AG04449 (cell line): ENCODE measurements at places on chromosomes 3 and 15.

DNA sequence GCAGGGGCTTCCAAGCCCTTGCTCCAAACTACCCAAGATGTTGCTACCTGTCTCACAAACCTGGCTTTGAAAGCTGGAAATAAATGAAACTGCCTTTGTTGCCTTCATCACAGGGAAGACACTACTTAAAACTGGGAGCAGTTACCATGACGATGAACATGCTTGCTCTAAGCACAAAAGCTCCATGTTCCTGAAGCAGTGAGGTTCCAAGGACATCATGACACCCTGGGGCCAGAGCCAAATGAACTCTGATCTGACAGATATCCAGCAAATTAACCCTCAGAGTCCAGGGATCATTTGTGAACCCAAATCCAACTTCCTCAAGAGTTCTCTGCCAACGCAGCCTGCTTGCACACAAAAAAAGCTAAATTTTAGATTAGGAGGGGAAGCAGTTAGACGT is 10.7 kb downstream of the TRAIP start:
- DNase-seq, result no peak

GRCh38 chr15:47384776-47385175 is 332.5 kb upstream of the SEMA6D start:
- no peak for DNase-seq

DNA sequence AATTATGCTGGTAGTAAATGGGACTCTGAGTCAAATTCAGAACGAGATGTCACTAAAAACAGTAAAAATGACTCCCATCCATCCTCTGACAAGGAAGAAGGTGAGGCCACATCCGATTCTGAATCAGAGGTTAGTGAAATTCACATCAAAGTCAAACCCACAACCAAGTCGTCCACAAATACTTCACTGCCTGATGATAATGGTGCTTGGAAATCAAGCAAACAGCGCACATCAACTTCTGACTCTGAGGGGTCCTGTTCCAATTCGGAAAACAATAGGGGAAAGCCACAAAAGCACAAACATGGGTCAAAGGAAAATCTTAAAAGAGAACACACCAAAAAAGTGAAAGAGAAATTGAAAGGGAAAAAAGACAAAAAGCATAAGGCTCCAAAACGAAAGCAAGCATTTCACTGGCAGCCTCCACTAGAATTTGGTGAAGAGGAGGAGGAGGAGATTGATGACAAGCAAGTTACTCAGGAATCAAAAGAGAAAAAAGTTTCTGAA is 15.1 kb upstream of the ZBTB47 start:
- DNase-seq, result no peak

DNA sequence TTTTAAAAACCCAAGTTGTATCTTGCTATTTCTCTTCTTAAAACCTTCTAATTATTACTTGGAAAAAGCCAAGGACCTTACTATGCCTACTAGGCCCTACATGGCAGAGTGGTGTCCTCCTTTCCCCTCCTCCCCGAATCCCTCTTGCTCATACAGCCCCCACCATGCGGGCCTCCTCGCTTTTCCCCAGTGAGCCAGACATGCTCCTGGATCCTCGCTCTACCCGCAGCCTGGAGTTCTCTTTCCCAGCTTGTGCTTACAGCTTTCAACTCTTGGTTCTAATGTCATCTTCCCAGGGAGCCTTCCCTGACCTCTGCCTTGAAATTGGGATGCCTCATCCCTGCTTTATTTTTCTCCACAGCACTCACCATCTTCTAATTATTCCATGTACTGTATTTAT is 111.8 kb upstream of the TLE3 start:
- no peak for DNase-seq

DNA sequence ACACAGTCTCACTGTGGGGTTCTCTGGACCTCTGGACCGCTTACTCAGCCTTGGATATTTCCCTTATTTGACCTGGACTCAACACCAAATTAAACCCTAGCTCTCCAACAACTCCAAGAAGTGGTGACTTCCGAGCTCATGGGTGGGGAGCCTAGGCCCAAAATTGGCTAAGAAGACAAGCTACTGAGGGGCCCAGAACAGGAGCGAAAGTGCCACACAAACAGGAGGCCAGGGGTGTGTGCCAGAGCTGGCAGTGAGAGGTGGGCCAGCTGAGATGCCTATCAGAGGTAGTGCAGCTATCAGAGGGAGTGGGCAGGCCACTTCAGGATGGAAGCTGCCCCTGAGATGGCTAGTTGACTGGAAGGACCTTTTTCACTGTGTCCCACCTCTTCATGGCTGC is 151.1 kb upstream of the PRR20G start:
- DNase-seq, result no peak

DNA sequence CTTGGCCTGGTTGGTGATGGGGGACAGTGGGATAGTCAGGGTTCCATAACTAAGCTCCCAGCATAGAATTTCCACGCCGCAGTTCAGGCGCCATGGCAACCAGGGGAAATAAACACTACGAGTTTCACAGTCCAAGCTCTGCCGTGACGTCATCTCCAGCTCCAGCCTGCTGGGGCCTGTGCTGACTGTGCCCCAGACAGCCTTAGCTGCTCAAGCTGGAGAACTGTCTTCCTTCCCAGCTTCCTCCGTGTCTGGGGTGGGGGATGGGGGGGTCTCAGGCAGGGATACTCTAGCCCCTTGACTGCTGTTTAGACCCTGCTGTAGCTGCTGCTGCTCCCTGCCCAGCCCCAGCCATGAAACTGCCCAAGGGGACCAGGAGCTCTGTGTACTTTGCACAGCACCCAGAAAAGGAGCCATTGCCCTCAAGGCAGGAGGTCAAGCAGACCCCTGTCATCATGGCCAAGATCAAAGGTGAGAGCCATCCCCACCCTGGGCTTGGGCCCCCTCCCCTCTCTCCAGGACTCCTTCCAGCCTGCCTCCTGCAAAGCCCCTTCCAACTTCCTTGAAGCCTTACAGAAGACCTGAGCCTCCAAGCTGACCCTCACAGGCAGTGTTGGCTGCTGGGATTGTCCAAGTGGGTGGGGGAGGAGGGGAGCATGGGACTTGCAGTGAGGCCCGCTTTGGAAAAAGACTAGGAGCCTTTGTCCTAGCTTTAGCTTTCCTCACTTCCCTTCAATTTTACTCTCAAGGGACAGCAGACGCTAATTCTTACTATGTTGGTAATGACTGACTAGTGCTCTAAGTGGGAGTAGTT is 11.4 kb upstream of the CSPG4 start:
- peak; percentile 76 for DNase-seq

GRCh38 chr15:69926721-69927120 is 171.0 kb downstream of the TLE3 start:
- DNase-seq, result no peak

GRCh38 chr15:57320631-57321220 is 55.6 kb upstream of the CGNL1 start:
- no peak for DNase-seq

GRCh38 chr3:143973259-143974021 is 1.8 kb downstream of the DIPK2A start:
- DNase-seq, result no peak

GRCh38 chr15:101641894-101642293 is 10.3 kb downstream of the TM2D3 start:
- no peak for DNase-seq

GRCh38 chr15:68335251-68335650 is 57.7 kb downstream of the FEM1B start:
- DNase-seq, result no peak

GRCh38 chr3:98259707-98260106 is 4.3 kb upstream of the OR5H6 start:
- DNase-seq, result no peak

DNA sequence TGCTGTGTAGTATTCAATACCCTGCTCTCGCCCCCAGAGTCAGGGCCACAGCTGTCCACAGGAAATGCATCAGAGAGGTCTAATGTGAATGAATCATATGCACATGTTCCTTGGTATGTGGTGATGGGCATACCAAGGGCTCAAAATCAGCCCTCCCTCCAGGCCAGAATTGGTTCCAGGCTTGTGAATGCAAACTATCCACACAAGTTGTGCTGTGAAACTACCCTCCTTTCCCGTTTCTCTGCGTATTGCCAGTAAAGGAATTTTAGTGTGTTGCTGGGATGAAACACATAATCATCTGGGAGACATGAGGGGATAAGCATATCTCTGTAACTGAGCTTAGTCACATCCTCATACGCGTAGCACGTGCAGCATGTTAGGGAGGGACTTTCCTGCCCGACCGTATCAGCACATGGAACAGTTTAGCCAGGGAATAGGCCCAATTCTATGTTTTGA is 9.2 kb upstream of the MME start:
- DNase-seq, result peak; percentile 99

GRCh38 chr15:68794863-68795262 is 25.8 kb downstream of the ANP32A start:
- DNase-seq, result no peak

GRCh38 chr3:135143474-135143873 is 348.4 kb downstream of the EPHB1 start:
- no peak for DNase-seq

- DNase-seq, result no peak
These were observed 24.7 kb downstream of the CEMIP start for GRCh38 chr15:80803580-80804525.

DNA sequence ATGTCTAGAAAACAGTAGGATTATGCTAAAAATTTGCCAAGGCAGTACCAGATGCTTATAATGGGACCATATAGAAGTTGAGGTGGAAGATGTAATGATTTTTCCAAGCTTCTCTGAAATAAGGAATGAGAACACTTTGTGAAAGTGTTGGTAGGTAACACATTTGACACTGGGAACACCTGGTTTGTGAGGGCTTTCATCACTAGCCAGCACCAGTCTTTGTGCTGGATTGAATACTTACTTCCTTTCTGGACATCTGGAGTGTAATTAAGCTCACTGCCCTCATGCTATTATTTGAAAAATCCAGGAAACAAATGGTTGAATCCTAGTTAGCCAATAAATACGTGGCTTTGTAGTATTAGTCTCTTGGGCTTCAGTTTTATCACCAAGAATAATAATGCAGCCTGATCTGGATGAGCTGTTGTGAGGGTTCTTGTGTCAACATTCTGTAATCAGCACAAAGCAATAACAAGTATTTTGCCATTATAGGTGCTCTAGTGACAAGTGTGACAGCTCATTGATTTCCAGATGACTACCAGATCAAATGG is 12.9 kb downstream of the CCDC80 start:
- DNase-seq, result no peak

DNA sequence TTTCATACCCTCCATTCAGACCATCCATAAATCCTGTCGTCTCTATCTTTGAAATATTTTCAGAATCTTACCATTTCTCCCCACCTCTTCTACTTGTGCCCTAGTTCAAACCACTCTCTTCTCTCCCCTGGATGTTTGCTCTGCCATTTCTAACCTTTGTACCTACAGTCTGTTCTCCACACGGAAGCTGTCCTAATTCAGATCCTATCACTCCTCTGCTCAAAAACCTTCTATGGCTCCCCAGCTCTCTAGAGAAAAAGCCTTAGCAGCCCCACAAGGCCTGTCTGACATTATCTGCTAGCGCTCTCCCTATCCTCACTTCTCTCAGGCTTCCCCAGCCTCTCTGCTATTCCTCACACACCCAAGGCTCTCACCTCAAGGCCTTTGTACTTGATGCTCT is 4.5 kb upstream of the SEMA5B start:
- DNase-seq, result no peak

GRCh38 chr15:28937271-28937670 is 51.5 kb downstream of the APBA2 start:
- DNase-seq, result no peak
